ENCODE measurements at places on chromosomes 2 and 18. TPM values are rescaled to one million over a fixed set of nuclear protein-coding genes. Genes with fewer than 3 reads are reported as not detected.
A peak's percentile ranks its signal among the peaks of the same experiment; 100 is the strongest.

DNA sequence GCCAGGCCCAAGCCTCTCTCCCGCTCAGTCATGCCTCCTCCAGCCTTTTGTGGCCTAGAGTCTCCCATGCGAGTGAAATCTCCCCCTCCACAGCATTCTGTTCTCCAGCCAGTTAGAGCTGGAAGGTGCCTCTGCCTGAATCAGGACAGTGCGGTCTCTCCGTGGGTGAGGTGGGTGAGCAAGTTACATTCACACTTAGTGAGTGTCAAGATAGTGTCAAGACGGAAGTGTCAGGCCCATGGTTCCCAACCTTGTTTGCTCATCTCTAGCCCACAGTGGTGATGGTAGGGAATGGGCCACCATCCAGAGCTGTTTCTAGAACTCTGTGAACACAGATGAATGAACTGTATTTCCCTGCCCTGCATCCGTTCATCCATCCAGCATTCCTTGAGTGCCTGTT, 59.5 kb downstream of the LPIN1 start:
- DNase-seq = no peak

DNA sequence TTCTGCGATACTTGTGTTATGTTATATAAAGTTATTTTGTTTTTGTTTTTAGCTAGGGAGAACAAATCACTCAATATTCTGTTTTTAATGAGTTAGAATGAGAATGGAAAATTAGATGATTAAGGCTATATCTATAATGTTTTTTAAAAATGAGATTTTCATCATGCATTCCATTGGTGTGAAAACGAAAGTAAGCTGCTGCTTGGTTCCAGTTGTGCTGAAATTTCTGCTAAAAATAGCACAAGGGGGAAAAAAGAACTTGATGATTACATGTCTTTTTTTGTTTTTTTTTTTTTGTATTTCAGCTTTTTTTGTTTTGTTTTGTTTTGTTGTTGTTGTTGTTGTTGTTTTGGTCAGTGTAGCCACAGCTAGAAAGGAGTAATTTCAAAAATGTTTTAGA, 242.6 kb upstream of the KCNJ3 start:
- DNase-seq = no peak

- DNase-seq = no peak
Measured at GRCh38 chr2:124566518-124566970, 541.5 kb downstream of the CNTNAP5 start.

DNA sequence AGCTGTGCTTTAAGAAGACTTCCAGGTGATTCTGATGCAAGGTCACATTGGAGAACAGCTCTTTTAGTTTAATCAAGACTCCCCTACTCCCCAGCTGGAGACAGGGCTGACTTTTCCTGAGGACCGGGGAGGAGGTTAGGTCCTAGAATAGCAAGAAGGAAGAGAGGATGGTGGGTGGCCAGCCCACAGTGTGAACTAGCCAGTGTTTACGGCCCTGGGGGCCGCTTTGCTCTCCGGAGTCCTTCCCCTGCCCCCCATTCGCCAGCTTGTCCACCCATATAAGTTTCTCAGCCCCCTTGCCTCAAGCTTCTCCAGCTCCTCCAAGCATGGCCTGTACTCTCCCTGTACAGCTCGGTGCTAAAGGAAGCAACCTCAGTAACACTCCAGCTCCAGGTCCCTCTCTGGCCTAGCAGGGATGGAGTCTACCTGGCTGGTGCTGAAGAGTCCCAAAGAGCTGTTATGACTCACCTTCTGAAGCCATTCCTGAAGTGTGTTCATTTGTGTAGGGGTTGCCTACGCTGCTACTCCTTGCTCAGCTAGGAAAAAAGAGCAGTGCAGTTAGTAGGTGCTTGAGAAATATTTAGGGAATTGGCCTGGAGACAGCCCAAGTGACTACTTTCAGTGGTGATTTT, 7.9 kb downstream of the INPP4A start:
- no peak for DNase-seq

DNA sequence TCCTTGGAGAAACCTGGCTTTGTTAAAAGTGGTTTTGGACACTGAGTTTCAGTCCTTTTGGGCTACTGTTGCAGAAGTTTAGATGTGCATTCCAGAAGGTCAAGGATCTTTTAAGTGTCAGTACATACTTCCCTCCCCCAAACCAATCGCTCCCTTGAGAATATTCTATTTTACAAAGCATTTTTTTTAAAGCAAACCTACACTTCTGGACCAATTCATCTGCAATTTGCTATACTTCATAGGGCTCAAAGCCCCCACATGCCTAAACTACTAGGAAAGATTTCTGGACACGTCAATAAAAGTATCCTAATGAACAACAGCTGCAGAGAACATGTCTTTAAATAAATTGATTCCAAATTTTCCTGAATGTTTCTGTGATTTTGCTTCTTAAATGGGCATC, 157.6 kb downstream of the RDH14 start:
- no peak for DNase-seq

DNA sequence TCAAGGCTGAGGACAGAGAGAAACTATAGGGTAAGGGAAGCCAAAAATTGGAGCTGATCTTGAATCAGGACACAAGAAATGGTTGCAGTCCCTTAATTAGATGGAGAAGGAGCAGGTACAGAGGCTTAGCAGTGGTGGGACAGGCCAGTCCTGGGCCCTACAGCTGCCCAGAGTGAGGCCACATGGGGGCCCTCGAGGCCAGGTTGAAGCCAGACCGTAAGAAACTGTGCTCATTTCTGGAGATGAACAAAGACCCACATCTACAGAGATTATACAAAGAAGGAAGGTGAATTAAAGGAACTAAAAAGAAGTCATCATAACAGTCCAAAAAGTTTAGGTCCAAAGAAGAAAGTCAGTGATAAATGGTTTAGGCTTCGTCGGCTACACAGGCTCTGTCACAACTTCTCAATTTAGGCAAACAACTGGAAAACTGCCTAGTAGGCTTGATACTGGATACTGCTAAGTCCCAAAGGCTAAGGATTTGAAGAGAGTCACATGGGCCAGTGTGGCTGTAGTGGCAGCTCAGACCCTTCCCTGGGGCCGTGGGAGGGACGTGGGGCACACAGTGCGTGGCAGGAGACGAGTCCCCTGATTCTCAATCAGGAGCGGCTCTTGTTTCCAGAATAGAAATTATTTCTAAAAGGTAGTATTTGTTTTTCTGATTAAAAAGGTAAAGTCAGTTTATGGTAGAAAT, 50.4 kb upstream of the CNGA3 start:
- DNase-seq = no peak

DNA sequence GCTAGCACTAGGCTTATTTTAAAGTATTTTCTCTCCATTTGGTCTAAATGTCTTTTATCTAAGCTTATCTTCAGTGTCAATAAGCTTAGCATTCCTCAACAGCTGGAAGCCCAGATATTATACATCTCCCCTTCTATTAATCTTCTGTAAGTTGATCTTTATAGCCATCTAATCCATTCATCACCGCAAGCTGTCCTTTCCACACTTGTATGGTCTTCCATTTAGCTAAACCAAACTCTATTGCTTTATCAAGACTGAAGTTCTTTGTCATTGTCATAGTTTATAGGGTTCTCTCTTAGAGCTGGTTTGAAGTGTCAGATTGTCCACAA, 101.3 kb upstream of the GPR45 start:
- no peak for DNase-seq

- DNase-seq = no peak
Measured at GRCh38 chr2:58483307-58483706, 242.2 kb upstream of the FANCL start.

DNA sequence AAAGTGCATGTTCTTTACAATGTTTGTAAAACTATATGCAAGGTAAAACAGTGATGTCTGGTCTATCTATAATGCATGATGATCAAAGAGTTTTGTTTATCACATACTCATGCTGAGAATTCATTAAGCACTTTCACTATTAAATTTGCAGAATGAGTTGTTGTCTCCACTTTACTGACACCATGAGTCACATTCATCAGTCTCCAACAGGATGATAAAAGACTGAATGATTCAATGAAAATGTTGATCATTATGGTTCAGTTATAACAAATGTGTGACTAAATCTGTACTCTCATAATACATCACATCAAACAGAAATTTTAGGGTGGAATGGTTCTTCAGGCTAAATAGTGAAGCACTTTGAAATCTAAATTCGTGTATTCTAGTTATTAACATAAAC, 129.0 kb downstream of the ERBB4 start:
- DNase-seq = no peak

- no peak for DNase-seq
Measured at GRCh38 chr2:7010391-7011054, 93.3 kb downstream of the RNF144A start.

- no peak for DNase-seq
Measured at GRCh38 chr2:141048951-141049350, 1081.9 kb downstream of the LRP1B start.

- DNase-seq = no peak
Measured at GRCh38 chr18:37714691-37715090, 149.1 kb upstream of the CELF4 start.

- DNase-seq = peak; percentile 8
Measured at GRCh38 chr18:67104700-67105284, 411.7 kb downstream of the DSEL start.

DNA sequence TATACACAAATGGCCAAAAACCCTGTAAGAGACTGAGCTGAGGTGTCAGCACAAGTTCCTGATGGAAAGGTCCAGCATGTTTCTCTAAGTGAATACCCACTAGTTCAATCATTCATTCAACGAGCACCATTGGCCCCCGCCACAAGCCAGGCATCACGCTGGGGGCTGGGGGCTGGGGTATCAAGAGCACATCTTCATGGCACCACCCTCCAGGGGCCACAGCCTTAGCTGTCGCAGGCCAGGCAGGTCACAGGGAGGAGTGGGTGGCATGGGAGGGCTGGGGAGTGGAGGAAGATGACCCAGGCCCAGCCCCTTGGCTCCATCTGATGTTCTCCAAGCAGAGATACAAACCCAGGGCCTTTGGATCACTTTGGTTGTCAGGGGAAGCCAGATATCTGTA, 97.9 kb downstream of the ACKR3 start:
- no peak for DNase-seq

GRCh38 chr2:149082735-149083134, 44.2 kb downstream of the LYPD6B start:
- no peak for DNase-seq

GRCh38 chr2:18536100-18536499, 24.4 kb downstream of the RDH14 start:
- DNase-seq = no peak

GRCh38 chr2:41933585-41934320, 114.1 kb upstream of the PKDCC start:
- no peak for DNase-seq

- no peak for DNase-seq
Measured at GRCh38 chr2:42342061-42342794, 18.8 kb downstream of the COX7A2L start.

- DNase-seq = no peak
Measured at GRCh38 chr2:57806449-57806968, 240.1 kb upstream of the VRK2 start.

- no peak for DNase-seq
Measured at GRCh38 chr2:68432696-68433658, 34.1 kb downstream of the FBXO48 start.

DNA sequence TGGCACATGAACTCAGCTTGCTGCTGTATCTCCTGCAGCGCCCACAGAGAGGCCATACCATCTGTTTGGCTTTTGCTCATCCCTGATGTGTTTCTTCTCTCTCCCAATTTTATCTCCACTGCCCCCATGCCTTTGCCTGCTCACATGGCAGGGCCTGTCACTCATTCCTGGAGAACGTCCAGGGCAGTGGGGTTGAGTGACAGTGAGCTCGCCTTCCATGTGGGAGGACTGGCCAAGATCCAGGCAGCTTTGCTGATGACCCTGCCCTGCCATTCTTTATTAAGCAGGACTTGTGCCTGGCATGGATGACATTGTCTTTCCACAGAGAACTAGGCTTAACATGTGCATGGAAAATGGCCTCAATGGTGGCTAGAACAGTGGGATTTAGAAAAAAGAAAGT, 230.5 kb upstream of the THSD7B start:
- no peak for DNase-seq

The LINC00305 gene
- polyA plus RNA-seq = 4.5 TPM

The RAB6C gene
- 0.30 TPM for polyA plus RNA-seq

The LOXL3 gene
- polyA plus RNA-seq = 9.8 TPM

The PID1 gene
- polyA plus RNA-seq = 9.2 TPM

Data from left renal pelvis (tissue), 4 donors.